Hindlimb muscle (tissue), 1 donor: ENCODE measurements at places on chromosomes 3 and 15. TPM values are rescaled to one million over a fixed set of nuclear protein-coding genes. Genes with fewer than 3 reads are reported as not detected.

GRCh38 chr3:125037498-125038150 is 18.2 kb downstream of the HEG1 start:
- no peak for DNase-seq

- no peak for DNase-seq
Observed at GRCh38 chr3:13200465-13200864, 127.2 kb upstream of the IQSEC1 start.

- no peak for DNase-seq
Observed at GRCh38 chr15:85354461-85354860, 25.9 kb upstream of the AKAP13 start.

- DNase-seq, result no peak
Observed at GRCh38 chr3:194748225-194748624, 62.5 kb downstream of the FAM43A start.

- DNase-seq, result no peak
Observed at GRCh38 chr3:156274791-156275190, 154.4 kb downstream of the KCNAB1 start.

- no peak for DNase-seq
Observed at GRCh38 chr15:99644913-99645542, 79.2 kb downstream of the MEF2A start.

GRCh38 chr3:129231331-129232119 is 17.9 kb upstream of the COPG1 start:
- DNase-seq, result no peak

GRCh38 chr15:41881920-41882688 is 11.7 kb downstream of the SPTBN5 start:
- no peak for DNase-seq

DNA sequence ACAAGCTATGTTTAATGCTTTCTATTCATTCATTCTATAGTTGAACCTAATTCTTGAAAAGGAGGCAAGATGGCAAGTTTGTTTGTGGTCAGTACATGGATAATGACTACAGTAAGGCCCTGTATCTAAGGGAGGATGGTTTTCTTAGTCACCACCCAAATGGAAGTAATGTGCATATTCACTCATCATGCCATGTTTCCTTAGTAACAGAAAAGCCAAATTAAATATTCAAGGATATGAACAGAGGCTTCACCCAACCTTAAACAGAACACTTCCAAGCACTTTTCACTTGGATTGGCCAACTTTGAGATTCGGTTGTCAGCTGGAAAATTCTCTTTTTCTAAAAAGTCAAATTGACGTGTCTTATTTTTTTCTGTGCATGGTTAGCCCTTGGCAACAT is 805.3 kb upstream of the LMCD1 start:
- DNase-seq, result no peak

GRCh38 chr3:45546126-45546620 is 48.4 kb upstream of the LIMD1 start:
- DNase-seq, result no peak

- no peak for DNase-seq
Observed at GRCh38 chr15:92829875-92830274, 70.2 kb upstream of the CHD2 start.

DNA sequence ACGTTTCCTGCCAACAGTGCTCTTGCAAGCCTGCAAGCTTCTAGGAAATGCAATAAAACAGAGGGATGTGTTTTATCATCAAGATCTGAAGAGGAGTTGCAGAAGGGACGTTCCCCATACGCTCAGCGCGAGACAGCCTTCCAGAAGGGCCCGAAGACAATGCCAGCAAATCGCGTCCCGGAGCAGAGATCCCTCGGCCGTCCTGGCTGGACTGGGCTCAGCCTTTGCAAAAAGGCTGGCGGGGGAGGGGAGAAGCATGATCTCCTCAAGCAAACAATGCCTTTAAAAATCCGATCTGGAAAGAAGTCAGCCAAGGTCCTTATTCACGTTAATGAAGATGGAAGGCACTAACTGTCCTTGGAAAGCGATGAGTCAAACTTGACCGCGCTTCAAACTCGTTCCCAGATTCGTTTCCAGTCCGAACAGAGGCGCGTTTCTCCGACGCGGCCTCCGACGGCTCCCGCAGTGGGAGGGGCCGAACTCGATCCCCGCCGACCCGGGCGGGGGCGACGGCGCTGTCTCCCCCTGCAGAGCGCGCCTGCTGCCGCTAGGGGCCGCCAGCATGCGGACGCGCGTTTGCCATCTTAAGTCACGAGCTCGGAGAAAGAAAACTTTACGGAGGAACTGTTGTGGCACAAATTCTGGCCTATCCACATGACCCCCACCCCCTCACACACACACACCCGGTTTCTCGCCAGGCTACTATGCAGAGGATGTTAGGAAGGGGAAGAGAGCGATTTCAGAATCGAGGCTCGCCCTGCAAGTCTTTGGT is 5.5 kb downstream of the BCL6 start:
- peak; percentile 93 for DNase-seq

- no peak for DNase-seq
Observed at GRCh38 chr15:57591822-57592367, at the start of gene MYZAP. TSS of gene MYZAP (plus strand) at chr15:57591904. CDS start at chr15:57592035, 131 bp downstream.

- no peak for DNase-seq
Observed at GRCh38 chr3:198030726-198031125, 70.7 kb downstream of the LMLN start.

DNA sequence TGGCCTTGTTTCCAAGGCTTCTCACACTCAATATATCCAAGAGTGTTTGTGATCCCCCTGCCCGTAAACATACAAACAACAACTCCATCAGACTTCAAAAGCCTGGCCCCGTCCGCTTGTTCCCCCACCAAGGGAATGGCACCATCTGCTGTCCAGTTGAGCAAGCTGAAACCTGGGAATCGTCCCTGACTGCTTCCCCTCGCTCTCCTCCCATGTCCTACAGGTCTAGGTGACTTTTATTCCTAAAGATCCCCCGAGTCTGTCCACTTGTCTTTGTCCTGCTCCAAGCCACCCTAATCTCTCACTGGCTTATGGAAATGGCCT is 27.9 kb upstream of the FAM174B start:
- DNase-seq, result no peak

The TNNC1 gene
- polyA plus RNA-seq, result 467 TPM

The CFAP91 gene
- 1.1 TPM for polyA plus RNA-seq

The COLQ gene
- 17.8 TPM for polyA plus RNA-seq

The ALCAM gene
- polyA plus RNA-seq, result 12.1 TPM

The FETUB gene
- polyA plus RNA-seq, result not detected

The NRROS gene
- polyA plus RNA-seq, result 5.7 TPM

The SMAD6 gene
- polyA plus RNA-seq, result 7.5 TPM

The HSPBAP1 gene
- polyA plus RNA-seq, result 7.5 TPM
